ENCODE measurements at places on chromosomes 1 and 21.

DNA sequence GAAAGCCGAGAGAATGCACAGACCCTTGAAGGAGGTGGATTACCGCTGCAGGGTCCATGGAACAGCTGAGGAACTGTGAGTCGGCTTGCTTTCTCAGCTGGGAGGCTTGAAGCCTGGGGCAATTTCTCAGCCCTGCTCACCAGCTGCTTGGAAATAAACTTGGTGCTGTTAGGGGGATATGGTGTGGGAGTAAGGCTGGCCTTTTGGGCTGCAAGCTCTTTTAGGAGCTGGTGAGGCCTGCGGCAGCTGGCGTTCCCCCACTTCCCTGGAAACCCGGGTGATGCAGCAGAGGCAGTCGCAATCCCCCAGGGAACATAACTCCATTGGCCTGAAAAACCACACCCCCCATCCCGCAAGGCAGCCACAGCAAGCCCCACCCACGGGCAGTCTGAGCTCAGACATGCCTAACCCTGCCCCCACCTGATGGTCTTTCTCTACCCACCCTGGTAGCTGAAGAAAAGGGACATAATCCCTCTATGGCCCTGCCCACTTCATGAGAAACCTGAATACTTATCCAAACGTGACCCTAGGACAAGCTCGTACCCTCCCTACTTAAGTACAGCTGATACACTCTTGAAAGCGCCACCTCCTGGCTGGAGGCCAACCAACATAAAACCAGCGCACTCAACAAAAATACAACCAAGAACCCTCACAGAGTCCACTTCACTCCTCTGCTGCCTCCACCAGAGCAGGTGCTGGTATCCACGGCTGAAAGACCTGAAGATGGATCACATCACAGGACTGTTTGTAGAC is 1995.8 kb downstream of the NCAM2 start:
- no peak for DNase-seq

DNA sequence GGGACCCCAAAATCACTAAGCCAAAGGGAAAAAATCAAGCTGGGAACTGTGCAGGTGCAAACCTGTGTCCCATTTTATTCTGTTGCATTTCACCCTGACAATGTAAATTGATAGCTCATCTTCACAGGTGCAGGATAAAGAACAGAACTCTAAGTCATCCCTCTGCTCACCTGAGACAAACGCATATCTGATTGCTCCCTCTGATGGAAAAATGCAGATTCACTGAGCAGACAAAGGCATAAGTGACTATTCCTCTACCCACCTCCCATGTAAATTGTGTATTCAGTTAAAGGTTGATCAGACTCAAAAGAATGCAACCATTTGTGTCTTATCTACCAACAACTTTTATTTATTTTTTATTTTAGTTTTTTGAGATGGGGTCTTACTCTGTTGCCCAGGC is 644.2 kb downstream of the PTPRU start:
- DNase-seq = peak; percentile 74

DNA sequence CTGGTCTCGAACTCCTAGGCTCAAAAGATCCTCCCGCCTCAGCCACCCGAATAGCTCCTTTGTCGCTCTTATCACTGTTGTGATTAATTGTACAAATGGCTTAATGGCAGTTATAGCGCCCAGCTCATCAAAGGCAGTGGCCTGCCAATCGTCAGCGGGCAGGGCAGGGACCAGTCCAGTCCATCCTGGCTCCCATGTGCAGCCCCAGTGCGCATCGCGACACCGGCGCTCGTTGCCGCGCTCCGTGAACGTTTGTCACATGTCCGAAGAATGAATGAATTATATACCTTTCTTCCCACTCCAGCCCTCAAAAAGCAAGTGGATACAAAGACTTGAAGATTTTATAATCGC is 18.4 kb downstream of the MTX1 start:
- DNase-seq = peak; percentile 83

DNA sequence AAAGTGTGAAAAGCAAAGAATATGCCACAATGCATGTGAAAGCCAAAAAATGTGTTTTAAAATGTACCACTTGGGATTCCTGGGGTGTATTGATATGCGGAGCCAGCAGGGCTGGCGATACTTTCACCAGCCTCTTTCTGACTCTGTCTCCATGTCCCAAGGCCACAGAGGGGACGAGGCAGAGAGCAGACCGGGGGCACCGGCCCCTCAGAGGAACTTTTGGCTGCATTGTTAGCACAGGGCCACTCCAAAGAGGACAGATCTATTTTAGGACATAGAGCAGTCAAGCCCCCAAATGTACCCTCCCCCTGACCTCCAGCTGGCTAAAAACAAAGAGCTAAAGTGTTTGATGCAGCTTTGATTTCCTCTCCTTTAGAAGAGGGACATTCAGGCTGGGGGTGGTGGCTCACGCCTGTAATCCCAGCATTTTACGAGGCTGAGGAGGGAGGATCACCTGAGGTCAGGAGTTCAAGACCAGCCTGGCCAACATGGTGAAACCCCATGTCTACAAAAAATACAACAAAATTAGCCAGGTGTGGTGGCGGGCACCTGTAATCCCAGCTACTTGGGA is 25.6 kb upstream of the ZNF436 start:
- DNase-seq = no peak

DNA sequence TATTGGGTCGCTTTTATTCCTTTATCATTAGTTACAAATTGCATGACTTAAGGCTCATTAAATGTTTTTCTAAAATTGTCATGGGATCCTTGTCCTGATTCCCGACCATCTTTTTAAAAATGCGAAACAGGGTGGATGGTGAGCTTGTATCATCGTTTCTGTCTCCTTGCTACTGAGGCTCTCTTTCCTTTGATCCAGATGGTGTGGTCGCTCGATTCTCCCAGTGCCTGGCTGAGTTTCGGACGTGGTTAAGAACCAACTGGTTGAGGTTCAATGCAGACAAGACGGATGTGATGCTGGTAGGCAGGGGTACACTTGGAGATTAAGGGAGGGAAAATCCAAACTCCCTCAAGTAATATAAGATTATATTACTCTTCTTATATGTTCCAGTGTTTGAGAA is 1.2 kb downstream of the MIER1 start:
- peak; percentile 76 for DNase-seq

- peak; percentile 60 for DNase-seq
Measured at GRCh38 chr1:240652549-240652948, 40.6 kb upstream of the GREM2 start.
